ENCODE measurements at places on chromosomes 11 and 22.

GRCh38 chr11:59776210-59777066 is 21.3 kb downstream of the STX3 start:
- no peak for DNase-seq

GRCh38 chr22:38925571-38926041 is 31.8 kb upstream of the APOBEC3A start:
- no peak for DNase-seq

DNA sequence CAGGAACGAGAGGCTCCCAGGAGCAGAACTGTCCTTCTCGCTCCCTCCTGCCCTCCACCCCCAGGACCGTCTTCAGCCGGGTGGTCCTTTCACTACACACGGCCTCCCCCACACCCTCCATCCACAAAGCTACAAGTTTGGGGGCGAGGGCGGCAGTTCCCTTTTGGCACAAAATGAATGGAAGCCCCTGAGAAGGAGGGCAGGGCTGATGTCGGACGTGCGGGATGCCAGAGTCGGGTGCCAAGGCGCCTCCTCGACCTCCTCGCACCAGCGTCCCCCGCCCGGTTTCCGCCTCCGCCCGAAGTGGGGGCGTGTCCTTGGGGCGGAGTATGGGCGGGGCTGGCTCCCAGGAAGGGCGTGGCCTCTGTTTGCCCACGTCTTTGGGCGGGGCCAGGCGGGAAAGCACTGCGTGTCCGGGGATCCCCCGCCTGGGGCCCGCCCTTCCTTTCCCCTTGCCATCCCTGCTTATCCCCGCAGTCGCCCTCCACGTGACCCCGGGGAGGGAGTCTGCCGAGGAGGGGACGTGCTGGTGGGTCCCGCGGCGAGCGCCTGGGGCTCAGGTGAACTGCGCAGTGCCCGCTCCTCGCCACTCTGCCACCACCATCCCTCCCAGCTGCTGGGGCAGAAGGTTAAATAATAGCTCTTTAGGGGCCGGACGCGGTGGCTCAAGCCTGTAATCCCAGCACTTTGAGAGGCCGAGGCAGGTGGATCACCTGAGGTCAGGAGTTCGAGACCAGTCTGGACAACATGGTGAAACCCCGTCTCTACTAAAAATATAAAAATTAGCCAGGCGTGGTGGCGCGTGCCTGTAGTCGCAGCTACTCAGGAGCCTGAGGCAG is 937 bp upstream of the EFEMP2 start:
- peak; percentile 66 for DNase-seq

GRCh38 chr22:24984122-24984521 is 31.6 kb downstream of the KIAA1671 start:
- no peak for DNase-seq

Measured in esophagus squamous epithelium (tissue), 5 donors.